T-helper 1 cell (primary cell): ENCODE measurements at places on chromosomes 7 and 10.

GRCh38 chr10:7515439-7515838 is 104.6 kb upstream of the SFMBT2 start:
- DNase-seq = no peak

DNA sequence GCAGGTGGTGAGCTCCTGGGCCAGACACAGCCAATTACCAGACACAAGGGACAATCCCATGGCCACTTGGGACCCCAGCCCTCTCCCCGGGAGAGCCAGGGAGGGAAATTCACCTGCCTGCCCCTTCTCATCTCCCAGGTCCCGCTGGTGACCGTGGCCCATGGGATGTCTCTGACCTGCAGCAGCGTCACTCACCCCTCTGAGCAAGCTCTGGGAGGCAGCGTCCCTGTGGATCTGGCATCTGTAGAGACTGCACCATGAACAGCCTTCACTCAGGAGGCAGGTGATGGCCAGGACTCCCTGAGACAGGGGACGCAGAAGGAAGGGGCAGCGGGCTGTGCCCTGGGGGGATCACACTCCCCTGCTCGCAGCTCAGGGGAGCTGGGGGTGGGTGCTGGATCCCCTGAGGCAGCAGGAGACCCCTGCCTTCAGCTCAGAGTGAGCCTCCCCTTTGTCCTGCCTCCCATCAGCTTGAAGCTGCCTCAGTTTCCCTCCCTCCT is 90.8 kb downstream of the FOXL3 start:
- DNase-seq = no peak

DNA sequence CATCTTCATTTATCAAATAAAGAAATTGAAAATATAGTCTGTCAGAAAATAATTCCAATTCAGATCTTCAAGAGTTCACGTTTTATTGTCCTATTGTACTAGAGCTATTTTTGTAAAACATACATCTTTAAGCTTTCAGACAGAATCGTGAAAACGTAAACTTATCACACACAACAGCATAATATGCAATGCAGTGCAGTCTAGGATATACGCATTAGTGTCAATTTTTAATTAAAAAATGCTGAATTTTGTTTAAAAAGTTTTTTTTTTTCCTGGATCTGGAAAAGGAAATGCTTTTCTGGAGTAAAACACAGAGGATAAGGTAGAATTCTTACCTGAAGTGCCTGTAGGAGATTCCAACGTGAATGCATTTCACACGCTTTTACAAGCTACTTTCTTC is 458.2 kb upstream of the KLF6 start:
- DNase-seq = no peak

DNA sequence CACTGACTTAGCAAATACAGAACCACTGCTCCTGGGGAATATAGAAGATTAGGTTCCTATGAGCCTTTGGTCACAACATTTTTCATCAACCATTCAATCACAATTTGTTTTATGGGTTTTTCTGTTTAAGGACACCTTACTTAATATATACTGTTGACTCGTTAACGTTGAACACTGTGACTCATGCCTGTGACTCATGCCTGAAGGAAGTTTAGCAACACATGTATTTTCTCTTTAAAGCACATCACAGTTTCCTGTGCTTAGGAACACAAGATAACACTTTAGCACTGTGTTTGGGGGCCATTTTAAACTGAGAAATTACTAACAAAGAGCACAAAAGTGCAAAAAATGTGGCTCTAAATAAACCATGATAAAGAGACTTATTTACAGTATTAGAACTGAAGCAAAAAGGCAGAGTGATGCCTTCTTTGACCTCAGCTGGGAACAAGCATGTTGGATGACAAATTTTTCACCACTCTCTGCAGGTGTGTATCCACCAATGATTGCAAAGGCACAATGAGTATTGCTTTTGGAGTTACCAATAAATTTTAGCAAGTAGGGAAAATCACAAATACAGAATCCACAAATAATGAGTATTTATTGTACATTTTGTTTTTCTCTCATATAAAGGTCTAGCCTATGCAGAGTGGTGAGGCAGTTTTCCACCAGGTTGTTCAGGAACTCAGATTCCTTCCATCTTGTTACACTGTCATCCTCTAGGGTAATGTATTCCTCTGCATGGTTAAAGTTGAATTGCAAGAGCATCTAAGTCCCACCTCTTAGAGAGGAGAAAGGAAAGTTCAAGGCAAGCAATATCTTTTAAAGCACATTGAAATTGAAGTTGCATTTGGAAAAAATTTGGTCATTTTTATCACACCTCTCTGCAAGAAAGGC is 7.3 kb downstream of the FGFBP3 start:
- DNase-seq = no peak

DNA sequence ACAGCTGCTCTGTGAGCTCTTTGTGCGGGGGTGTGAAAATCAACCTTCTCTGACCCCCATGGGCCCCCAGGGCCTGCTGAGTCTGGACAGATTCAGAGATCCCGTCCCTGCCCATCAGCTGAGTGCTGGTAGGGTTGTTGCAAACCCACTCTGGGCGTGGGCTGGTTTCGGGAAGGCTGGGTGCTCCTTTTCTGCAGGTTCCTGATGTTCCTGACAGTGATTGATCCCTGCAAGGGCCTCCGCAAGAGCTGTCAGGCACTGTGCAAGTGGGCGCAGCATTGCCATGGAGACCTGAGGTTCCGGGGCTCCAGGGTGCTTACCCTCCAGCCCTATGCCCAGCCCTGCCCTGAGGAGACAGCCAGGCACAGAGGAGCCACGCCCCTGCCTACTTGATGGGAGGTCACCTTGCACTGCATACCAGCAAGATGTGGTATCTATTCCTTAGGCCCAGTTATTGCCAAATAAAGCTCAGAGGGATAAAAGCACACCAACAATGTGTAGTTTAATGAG is 44.3 kb upstream of the INPP5A start:
- no peak for DNase-seq

DNA sequence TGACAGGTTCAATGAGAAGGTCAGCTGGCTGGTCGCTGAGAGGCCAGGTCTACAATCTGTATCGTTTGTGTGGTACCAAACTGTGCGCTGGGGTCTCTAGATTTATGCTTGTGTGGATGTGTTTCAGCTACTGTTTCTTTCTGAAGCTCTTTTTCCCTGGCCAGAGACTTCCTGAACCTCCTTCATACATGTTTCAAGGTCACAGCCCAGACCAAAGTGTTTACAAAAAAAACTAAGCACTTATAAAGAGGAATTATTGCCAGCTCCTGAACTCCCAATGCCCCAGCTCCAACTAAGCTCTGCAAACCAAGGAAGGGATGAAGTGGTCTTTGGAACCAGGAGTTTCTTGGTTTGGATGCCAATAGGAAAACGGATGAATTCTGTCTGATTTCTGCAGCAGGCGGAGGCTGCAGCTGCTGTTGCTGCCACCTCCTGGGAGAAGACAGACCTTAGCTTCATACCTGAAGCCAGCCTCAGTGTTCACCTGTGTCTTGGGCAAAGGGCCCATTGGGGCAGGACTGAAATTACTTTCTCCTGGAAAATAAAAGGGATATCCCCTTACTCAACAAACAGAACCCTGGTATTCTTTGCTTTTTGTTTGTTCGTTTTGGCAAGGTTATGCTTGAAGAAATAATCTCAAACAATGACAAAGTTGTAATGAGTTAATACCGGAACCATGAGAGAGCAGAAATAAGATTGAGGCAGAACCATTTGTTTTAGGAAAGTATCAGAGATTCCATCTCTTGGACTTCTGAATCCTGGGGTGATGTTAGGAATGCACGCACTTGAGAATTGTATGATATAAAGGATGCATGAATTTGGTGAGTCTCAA is 24.6 kb upstream of the MKLN1 start:
- peak; percentile 6 for DNase-seq

DNA sequence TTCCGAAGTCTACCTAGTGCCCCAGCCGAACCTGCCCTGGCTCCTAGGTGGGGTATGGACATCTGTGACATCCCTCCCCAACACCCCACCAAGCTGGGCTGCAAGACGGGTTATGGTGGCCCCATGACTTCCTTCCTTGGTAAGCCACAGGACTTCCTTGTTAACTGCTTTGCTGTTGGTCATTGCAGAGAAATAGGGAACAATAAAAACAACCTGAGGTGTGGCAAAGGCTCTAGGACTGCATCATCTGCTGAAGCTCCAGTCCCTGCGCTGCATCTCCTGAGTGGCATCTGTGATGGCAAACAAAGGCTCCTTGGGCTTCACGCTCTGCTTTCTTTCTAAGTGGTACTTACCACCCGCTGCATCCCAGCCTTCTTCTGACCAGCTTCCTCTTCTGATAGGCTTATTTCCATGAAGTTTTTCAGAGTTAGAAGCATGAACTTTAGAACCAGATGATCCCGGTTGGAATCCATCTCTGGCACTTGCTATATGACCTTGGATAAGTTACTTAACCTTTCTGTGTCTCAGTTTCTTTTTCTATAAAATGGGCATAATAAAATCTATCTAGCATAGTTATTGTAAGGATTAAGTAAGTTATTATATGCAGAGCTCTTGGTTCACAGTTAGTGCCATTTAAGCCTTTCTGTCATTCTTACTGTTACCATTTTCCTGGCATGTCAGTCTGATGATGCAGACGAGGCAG is 216.8 kb downstream of the RPS24 start:
- DNase-seq = no peak

- no peak for DNase-seq
Observed at GRCh38 chr7:17300012-17300411, 1.6 kb downstream of the AHR start.

- no peak for DNase-seq
Observed at GRCh38 chr7:138669364-138669763, 31.8 kb downstream of the SVOPL start.

GRCh38 chr7:28684650-28685241 is 272.4 kb downstream of the CREB5 start:
- DNase-seq = no peak

DNA sequence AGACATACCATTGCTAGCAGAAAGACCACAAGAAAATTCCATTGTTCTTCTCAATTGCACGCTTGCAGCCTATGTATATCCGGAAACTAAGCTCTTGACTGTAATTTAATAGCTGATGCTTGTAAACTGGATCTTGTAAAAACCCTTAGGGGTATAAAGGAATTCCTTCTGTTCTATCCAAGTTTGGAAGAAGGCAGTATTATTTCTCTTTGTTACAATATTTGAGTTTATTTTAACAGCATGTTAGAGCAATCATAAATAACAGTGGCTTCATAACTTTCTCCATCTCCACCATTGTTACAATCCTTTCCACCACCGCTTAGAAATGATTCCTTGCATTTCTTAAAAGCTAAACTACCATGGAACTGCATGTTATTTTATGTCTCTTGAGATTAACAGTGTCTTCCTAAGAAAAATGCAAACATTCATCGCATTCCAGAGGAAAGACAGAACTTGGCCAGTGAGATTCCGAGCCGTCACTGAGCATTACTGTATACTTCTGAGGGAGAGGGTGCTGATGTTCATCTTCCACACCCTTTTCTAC is 92.5 kb downstream of the TRIL start:
- no peak for DNase-seq

DNA sequence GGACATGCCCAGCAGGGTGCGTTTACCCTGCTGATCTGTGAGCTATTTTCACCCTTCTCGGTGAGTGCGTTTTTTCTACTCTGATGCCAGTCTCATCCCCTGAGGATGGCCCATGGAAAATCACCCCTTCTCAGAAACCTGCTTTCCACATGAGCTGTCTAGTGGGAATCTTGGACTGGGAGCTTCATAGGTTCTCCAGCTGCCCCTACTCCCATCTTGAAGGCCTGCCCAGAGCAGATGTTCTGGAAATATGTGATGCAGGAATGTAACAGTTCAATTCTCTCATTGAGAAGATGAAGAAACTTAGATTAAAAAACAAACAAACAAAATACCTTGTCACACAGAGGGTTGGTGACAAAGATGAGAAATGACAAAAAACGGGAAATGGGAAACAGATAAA is 146.9 kb upstream of the RAB11FIP2 start:
- no peak for DNase-seq

- DNase-seq = no peak
Observed at GRCh38 chr7:47714669-47715607, 133.0 kb upstream of the TNS3 start.

DNA sequence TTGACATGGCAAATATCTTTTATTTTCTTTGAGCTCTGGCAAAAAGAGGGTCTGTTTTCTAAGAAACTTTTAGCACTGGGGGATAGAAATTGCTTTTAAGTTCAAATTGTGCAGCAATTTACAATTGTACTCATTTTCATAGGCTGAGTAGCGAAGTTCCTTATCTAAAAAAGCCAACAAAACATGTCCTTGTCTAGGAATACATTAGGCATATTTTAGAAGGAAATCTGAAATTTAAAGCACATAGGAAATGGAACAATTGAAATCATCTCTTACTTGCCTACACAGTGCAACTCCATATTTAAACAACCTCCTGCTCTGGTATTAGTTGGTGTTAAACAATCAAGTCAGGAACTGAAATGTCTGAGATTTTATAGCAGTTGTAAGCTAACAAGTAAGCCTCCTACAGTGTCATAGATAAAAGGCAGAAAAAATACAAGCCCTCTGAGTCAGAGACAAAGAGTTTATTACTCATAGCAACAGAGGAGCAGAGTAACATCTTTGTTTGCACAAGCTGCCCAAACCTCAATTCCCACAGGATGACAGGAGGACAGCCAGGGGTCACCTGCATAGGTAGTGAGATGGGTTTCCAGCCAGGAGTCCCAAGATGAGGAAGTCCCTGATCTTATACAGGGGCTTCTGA is 280.2 kb upstream of the HGF start:
- DNase-seq = no peak

GRCh38 chr7:98913026-98913425 is 34.7 kb downstream of the TRRAP start:
- DNase-seq = no peak

DNA sequence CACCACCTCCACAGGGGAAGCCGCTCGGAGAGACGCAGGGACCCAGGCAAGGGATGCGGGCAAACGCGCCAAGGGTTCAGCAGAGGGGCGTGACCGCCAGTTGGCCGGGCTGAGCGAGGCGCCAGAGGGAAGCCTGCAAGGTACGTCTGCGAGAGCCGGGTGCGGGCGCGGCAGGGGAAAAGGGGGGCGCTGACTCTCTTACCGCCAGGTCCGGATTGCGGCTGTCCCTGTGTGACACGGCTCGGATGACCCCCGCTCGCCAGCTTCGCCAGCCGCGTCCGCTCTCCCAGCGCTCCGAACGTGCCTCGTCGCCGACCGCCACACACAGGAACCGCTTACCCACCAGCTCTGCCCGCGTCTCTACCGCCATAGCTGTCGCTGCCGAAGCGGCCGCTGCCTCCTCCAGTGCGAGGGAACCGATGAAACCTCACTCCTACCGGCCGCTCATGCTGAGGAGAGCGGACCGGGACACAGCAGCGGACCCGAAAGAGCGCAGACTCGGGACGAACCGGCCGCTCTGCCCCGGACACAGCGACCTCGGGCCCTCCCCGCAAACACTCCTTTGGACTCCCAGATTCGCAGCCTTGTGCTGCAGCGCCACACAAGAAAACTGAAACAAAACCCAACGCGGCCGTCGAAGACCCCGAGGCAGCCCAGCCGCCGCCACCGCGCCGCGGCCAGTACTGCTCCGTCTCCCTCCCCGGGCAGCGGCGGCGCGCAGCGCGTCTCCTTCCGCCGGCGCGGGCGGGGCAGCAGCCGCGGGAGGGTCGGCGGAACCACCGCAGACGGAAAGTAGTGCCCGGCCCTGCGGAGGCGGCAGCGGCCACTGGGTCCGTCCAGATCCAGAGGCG is at the start of gene JMJD1C:
TSS of gene JMJD1C (minus strand) at position 685 of the 851 bp plus-strand sequence. CDS start at position 370, 315 bp downstream.
- peak; percentile 54 for DNase-seq
